ENCODE measurements at places on chromosomes 11 and 22.
A peak's percentile ranks its signal among the peaks of the same experiment; 100 is the strongest.

GRCh38 chr11:19670030-19670791, 42.4 kb upstream of the NAV2 start:
- DNase-seq = peak; percentile 91

GRCh38 chr11:116888884-116889549, 51.6 kb upstream of the APOA1 start:
- no peak for DNase-seq

DNA sequence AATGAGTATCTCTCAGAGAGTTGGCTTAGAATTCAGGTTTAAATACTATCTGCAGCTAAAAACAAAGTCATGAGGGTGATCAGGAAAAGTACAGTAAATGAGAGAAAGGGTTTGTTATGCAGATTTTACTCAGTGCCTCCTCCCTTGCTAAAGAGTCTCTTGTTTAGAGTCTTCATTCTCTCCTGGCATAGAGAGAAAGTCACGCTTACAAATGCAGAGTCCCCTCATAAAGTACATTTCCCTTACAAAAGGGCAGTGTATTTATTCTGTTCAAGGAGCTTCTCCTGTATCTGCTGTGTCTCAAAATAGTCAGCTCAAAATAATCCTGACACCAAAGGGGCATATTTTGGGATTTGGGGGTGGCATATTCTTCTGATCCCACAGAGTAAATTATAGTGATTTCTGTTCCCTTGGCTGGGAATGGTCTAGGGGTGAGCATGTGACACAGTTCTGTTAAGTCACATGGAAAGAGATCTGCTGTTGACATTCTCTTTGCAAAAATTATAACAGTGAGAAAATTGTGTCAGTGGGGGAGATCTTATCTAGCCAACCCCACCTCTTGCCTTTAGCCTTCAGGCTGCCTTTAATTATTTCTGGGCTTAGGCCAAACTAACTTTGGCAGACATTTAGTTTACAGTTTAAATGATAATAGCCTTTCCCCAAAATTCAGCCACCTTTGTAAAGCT, 102.9 kb downstream of the MTNR1B start:
- no peak for DNase-seq

- DNase-seq = no peak
Observed at GRCh38 chr22:30267382-30268302, 991 bp upstream of the OSM start.

GRCh38 chr11:96185220-96185768, 157.7 kb downstream of the MAML2 start:
- DNase-seq = no peak

- DNase-seq = no peak
Observed at GRCh38 chr22:49991907-49992533, 20.5 kb downstream of the IL17REL start.

GRCh38 chr11:129417458-129417857, 41.8 kb downstream of the BARX2 start:
- DNase-seq = no peak

Data from smooth muscle cell of the brain vasculature (primary cell).